ENCODE measurements at places on chromosomes 6 and 20.

GRCh38 chr6:106253731-106254130 is 71.8 kb downstream of the ATG5 start:
- H3K27ac ChIP-seq = no peak overlapping the region
- no peak overlapping the region for H3K4me3 ChIP-seq
- no peaks in the 10 kb centered on the region for H3K36me3 ChIP-seq
- H3K27me3 ChIP-seq = no peaks in the 10 kb centered on the region

- H3K27ac ChIP-seq = no peak overlapping the region
- DNase-seq = no peak
- no peaks in the 10 kb centered on the region for H3K36me3 ChIP-seq
- H3K4me1 ChIP-seq = no peaks in the 10 kb centered on the region
- no peaks in the 10 kb centered on the region for H3K27me3 ChIP-seq
- no peak overlapping the region for H3K4me3 ChIP-seq
Measured at GRCh38 chr6:24099181-24099580, 26.8 kb upstream of the NRSN1 start.

- no peak for DNase-seq
- H3K27me3 ChIP-seq = no peaks in the 10 kb centered on the region
- H3K27ac ChIP-seq = no peak overlapping the region
- H3K4me1 ChIP-seq = no peaks in the 10 kb centered on the region
- no peak overlapping the region for H3K4me3 ChIP-seq
- H3K36me3 ChIP-seq = no peaks in the 10 kb centered on the region
Measured at GRCh38 chr20:24448170-24448569, 21.3 kb upstream of the SYNDIG1 start.

GRCh38 chr20:20887593-20888265 is 175.3 kb upstream of the RALGAPA2 start:
- no peak overlapping the region for H3K4me3 ChIP-seq
- H3K4me1 ChIP-seq = no peaks in the 10 kb centered on the region
- peaks cover 46% of the 10 kb centered on the region for H3K27me3 ChIP-seq
- H3K27ac ChIP-seq = no peak overlapping the region

DNA sequence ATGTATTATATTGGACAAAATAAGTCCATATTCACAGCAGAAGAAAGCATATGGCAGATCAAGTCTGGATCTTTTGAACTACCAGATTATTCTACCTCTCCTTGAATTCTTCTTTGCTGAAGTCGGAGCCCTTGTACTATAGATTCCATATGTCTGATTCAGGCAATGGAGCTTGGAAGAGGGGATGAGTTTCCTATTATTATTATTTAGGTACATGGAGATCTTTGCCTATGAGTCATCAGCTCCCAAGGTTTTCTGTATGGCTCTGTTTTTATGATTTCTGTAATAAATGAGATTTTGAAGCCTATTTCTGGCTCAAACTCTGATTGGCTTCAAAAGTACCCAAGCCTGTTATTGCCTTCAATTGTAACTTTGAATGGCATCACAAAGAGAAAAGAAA is 72.0 kb downstream of the OPRM1 start:
- H3K27ac ChIP-seq = no peak overlapping the region
- no peaks in the 10 kb centered on the region for H3K27me3 ChIP-seq
- no peak for DNase-seq
- H3K36me3 ChIP-seq = no peaks in the 10 kb centered on the region
- no peak overlapping the region for H3K4me3 ChIP-seq
- H3K4me1 ChIP-seq = no peaks in the 10 kb centered on the region
